ENCODE measurements at places on chromosomes 13 and 19. TPM values are rescaled to one million over a fixed set of nuclear protein-coding genes. Genes with fewer than 3 reads are reported as not detected.
A peak's percentile ranks its signal among the peaks of the same experiment; 100 is the strongest.

DNA sequence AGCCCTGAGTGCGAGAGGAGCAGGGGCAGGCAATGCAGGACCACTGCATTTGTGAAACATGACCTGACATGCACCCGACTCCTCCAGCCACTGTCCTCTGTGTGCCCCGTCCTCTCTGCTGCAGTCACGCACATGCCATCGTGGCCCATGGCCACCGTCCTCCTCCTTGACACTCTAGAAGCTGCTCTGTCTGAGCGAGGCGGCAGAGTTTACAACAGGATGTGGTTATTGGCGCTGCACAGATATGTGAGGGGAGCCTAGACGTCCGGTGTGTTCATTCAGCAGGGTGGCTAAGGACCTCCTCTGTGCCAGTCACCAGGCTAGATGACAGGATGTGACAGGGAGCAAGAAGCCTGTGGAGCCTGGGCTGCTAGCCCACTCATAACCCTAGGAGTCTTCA, 277.8 kb downstream of the FOXO1 start:
- H3K27ac ChIP-seq, result peak overlapping the region; percentile 20
- H3K4me3 ChIP-seq, result no peak overlapping the region
- no peaks in the 10 kb centered on the region for H3K4me1 ChIP-seq
- peak; percentile 27 for DNase-seq
- no peaks in the 10 kb centered on the region for H3K27me3 ChIP-seq

DNA sequence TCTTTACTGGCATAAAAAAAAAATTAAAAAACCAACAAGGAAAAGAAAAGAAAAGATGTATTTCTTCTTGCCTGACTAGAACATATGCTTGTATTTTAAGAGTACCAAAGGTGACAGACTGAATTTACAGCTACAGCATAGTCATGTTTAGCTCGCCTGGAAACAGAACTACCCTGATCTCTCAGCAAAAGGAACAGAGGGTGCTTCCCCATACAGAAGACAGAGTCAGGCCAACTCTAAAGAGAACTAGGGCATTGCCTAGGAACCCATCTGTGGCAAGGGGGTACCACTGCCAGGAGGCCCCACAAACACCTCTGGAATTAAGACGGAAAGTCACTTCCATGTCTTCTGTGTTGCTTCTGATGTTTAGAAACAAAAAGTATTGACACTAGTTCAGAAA, 252.1 kb upstream of the STARD13 start:
- H3K4me3 ChIP-seq, result no peak overlapping the region
- H3K36me3 ChIP-seq, result no peaks in the 10 kb centered on the region
- no peaks in the 10 kb centered on the region for H3K27me3 ChIP-seq
- H3K4me1 ChIP-seq, result no peaks in the 10 kb centered on the region

GRCh38 chr19:35002037-35002535, 2.0 kb downstream of the GRAMD1A start:
- H3K36me3 ChIP-seq, result no peaks in the 10 kb centered on the region
- no peak for DNase-seq
- peaks cover 4% of the 10 kb centered on the region for H3K4me1 ChIP-seq
- H3K4me3 ChIP-seq, result no peak overlapping the region

- H3K27ac ChIP-seq, result no peak overlapping the region
- no peaks in the 10 kb centered on the region for H3K36me3 ChIP-seq
- H3K4me3 ChIP-seq, result no peak overlapping the region
- no peaks in the 10 kb centered on the region for H3K27me3 ChIP-seq
- H3K4me1 ChIP-seq, result no peaks in the 10 kb centered on the region
These were observed 468.9 kb upstream of the TSHZ3 start for GRCh38 chr19:31817971-31818797.

DNA sequence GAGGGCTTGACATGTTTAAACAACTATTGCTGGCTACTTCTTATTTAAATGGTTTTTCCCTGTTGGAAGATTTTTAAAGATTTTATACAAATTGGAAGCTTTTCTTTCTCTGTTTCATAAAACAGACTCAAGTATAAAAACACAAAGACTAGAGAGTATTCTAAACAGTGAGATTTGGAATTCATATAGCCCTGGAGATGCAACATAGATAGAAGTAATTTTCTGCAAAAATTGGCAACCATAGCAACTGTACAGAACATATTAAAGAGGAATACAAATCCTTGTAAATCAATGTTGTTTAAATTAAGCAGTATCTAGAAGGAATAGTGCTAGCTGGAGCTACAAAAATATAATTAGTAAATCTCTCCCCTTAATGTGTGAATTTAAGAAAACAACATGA, 2612.9 kb upstream of the PCDH20 start:
- H3K36me3 ChIP-seq, result no peaks in the 10 kb centered on the region
- H3K4me1 ChIP-seq, result no peaks in the 10 kb centered on the region
- DNase-seq, result no peak
- H3K4me3 ChIP-seq, result no peak overlapping the region

- DNase-seq, result no peak
- H3K27ac ChIP-seq, result no peak overlapping the region
- no peaks in the 10 kb centered on the region for H3K4me1 ChIP-seq
These were observed 30.1 kb downstream of the WDFY2 start for GRCh38 chr13:51614350-51614786.

DNA sequence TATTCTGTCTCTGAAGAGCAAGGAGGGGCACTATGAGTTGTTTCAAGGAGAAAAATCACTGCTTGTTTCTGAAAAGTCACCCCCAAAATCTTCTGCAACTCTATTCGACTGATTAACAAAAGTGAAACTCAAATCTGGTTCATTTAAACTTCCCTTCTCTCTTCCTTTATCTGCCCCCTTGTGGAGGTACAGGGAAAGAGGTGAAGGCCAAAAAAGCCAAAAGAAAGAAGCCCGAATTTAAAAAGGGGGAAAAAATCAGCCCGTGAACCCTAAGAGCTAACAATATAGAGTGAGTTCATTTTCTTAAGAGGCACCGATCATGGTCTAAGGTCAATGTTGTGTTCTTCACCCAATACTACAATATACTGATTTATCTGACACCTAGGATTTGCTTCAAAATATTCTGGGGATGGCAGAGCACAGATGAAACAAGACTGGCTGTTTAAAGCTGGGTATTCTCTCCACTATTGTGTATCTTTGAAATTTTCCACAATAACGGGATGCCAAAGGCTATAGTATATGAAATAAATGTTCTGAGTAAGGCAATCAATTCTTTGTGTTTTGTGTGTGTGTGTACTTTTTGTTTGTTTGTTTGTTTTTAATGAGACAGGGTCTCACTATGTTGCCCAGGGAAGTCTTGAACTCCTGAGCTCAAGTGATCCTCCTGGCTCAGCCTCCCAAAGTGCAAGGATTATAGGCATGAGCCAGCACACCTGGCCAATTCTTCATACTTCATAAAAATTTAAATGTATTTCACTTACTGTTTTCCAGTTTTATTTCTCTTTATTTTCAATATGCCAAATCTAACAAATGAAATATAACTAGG, 55.0 kb upstream of the EEF1AKMT1 start:
- peak; percentile 47 for DNase-seq
- no peaks in the 10 kb centered on the region for H3K36me3 ChIP-seq
- no peak overlapping the region for H3K27ac ChIP-seq
- no peak overlapping the region for H3K4me3 ChIP-seq
- H3K27me3 ChIP-seq, result no peaks in the 10 kb centered on the region
- H3K4me1 ChIP-seq, result no peaks in the 10 kb centered on the region

GRCh38 chr13:26219726-26220125, 2.4 kb downstream of the RNF6 start:
- peaks cover 8% of the 10 kb centered on the region for H3K4me1 ChIP-seq
- no peak overlapping the region for H3K4me3 ChIP-seq
- no peak overlapping the region for H3K27ac ChIP-seq
- no peak for DNase-seq
- peaks cover 3% of the 10 kb centered on the region for H3K36me3 ChIP-seq
- no peaks in the 10 kb centered on the region for H3K27me3 ChIP-seq

DNA sequence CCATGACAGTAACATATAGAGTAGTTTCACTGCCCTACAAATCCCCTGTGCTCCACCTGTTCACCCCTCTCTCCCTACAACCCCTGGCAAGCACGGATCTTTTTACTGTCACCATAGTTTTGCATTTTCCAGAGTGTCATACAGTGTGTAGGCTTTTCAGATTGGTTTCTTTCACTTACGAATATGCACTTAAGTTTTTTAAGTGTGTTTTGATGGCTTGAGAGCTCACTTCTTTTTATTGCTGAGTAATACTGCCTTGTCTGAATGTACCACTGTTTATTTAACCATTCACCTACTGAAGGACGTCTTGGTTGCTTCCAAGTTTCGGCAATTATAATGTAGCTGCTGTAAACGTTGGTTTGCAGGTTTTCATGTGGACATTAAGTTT, 175.1 kb downstream of the ITGBL1 start:
- no peaks in the 10 kb centered on the region for H3K27me3 ChIP-seq
- H3K4me1 ChIP-seq, result no peaks in the 10 kb centered on the region
- no peaks in the 10 kb centered on the region for H3K36me3 ChIP-seq
- no peak overlapping the region for H3K4me3 ChIP-seq

DNA sequence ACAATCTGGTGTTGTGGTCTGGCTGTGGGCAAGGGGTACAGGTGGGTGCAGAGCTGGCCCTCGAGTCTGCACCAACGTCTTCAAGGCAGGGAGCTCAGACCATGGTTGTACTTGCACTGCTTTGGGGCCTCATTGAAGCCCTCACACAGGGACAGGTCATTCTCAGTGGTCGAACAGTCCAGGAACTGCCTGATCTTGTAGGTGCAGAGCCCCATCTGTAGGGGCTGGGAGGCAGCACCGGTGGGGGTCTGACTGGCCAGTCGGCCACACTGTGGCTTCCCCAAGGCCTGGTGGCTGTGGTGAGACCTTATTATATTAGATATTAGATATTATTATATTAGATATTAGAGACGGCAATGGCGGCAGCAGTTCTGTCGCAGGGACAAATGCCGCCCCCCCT, 14.0 kb downstream of the S1PR2 start:
- no peaks in the 10 kb centered on the region for H3K36me3 ChIP-seq
- no peaks in the 10 kb centered on the region for H3K4me1 ChIP-seq
- no peaks in the 10 kb centered on the region for H3K27me3 ChIP-seq
- H3K27ac ChIP-seq, result no peak overlapping the region

DNA sequence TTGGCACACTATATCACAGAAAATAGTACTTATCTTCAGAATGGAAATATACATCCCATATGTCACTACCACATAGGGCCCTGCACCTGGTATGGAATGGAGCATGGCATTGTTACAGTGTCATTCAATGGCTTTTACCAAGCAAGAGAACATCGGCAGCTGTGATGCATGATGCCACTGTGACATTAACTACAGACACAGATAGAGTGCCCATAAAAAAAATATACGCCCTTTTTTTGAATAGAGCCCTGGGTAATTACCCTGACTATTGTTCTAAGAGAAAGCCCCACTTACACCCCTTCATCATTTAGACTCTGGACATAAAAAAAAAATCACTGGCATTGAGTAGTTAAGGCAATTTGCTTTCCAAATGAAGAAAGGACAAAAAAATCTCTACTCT, 320.3 kb downstream of the DNAJC15 start:
- no peaks in the 10 kb centered on the region for H3K4me1 ChIP-seq
- no peaks in the 10 kb centered on the region for H3K36me3 ChIP-seq
- DNase-seq, result no peak
- no peak overlapping the region for H3K27ac ChIP-seq

DNA sequence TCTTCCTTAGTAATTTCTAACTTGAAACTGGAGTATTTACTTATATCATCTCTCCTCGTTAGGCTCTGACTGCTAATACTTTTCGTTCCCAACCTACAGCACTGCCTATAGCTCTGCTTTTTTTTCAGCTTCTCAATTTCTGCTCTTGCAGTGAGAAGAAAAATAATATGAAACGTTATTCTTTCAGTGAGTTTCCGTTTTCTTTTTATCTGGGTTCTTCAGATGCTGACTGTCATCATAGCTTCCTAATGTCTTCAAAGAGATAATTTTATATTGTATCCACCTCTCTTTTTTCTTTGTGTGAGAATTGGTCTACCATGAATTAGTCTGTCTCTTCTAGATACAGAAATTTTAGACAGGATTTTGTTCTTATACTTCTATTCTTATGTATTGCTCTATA, 454.9 kb downstream of the LMO7 start:
- no peak overlapping the region for H3K27ac ChIP-seq
- H3K4me1 ChIP-seq, result no peaks in the 10 kb centered on the region
- H3K4me3 ChIP-seq, result no peak overlapping the region
- no peak for DNase-seq
- H3K27me3 ChIP-seq, result no peaks in the 10 kb centered on the region

- no peak for DNase-seq
- H3K27ac ChIP-seq, result no peak overlapping the region
- H3K4me1 ChIP-seq, result no peaks in the 10 kb centered on the region
- H3K27me3 ChIP-seq, result no peaks in the 10 kb centered on the region
- H3K36me3 ChIP-seq, result no peaks in the 10 kb centered on the region
- no peak overlapping the region for H3K4me3 ChIP-seq
These were observed 186.6 kb downstream of the TM9SF2 start for GRCh38 chr13:99687723-99688397.

DNA sequence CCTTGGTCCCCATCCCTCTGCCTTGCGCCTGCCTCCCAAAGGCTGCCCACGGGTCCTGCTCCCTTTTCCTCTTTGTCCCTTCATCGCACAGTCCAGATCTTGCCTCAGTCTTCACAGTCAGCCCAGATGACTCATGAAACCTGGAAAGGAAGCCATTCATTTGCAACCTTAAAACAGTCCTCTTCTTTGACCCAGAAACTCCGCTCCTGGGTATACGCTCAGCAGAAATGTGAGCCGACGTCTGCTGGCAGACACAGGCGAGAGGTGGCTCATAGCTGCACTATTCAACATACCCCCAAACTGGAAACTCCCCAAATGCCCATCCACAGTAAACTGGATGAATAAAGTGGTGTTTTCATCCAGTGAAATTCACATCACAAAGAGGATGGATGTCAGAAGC, 13.6 kb upstream of the PEPD start:
- no peak for DNase-seq
- H3K36me3 ChIP-seq, result no peaks in the 10 kb centered on the region
- no peak overlapping the region for H3K4me3 ChIP-seq
- H3K4me1 ChIP-seq, result no peaks in the 10 kb centered on the region
- no peaks in the 10 kb centered on the region for H3K27me3 ChIP-seq

The KLK15 gene
- total RNA-seq, result 3.6 TPM

The PSG2 gene
- not detected for total RNA-seq

The GSX1 gene
- total RNA-seq, result not detected

The KLK12 gene
- total RNA-seq, result 1.4 TPM

The TINCR gene
- total RNA-seq, result 4.4 TPM

The SYDE1 gene
- 1.8 TPM for total RNA-seq

The ALKBH7 gene
- 135 TPM for total RNA-seq

The ACP5 gene
- 30.2 TPM for total RNA-seq

The KRTDAP gene
- total RNA-seq, result not detected

The ZNF28 gene
- total RNA-seq, result 24.5 TPM

The VAV1 gene
- total RNA-seq, result 5.7 TPM

The APOC1 gene
- 19.9 TPM for total RNA-seq

The ZNF383 gene
- total RNA-seq, result 5.9 TPM
